ENCODE measurements at places on chromosomes 16 and 17.

DNA sequence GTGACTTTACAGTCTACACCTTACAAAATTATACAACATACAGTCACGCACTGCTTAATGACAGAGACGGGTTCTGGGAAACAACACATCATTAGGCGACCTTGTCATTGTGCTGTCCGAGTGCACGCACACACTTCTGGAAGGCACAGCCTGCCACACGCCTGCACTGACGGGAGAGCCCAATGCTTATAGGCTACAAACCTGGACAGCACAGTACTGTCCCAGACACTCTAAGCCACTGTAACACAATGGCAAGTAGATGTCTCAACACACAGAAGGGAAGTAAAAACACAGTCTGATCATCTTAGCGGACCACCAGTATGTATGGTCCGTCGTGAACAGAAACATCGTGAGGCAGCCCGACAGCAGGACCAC is 29.8 kb downstream of the KLHDC4 start:
- DNase-seq: no peak

DNA sequence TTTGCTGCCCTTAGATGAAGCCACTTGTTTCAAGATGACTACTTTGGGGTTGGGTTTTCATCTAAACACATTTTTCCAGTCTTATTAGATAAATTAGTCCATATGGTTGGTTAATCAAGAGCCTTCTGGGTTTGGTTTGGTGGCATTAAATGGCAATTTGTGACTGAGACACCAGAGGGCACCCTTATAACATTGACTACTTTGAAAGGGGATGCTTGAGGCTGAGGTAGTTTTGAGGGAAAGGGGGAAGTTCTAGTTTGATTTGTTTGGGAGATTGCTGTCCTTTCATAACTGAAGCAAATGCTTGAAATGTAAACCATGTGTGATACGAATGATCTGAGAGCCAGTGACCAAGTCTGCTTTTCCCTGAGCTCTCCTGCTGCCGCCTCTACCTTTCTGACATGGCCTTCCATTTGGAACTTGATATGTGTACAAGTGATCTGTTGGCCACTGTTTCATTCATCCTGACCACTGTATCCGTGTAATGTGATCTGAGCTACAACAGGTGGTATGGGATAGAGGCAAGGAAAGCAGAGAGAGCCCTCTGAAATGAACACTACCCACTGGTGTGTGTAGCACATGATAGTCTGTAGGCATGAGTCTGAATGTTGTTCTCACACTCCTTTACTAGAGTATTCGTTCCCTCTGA is 5.8 kb upstream of the RARA start:
- DNase-seq: peak; percentile 95

- no peak for DNase-seq
These were observed 163.8 kb upstream of the TBX2 start for GRCh38 chr17:61235827-61236197.

GRCh38 chr16:77273-77806 is 685 bp upstream of the MPG start:
- no peak for DNase-seq

DNA sequence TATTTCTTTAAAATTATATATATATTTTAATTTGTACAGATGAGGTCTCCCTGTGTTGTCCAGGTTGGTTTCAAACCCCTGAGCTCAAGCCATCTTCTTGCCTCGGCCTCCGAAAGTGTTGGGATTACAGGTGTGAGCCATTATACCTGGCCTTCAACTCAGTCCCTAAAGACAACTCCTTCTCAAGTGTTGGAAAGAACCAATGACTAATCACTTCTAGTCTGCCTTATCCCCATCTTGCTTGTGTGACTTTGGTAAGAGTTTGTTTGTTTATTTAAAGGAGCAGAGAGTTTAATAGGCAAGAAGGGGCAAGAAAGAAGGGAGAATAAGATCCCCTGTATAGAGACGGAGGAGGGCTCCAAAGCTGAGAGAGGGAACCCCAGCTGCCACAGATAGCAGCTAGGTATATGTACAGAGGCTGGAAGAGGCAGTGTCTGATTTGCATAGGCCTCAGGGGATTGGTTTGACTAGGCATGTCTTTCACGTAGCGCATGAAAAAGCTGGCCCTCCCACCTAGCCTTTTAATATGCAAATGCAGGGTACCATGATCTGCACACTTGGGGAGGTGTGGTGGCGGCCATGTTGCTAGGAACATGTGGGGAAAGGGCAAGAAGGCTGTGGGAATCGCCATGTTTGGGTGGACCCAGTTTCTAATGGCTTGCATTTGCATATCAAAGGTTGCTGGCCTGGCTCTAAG is 21.5 kb downstream of the ABCC1 start:
- DNase-seq: no peak

GRCh38 chr16:64203126-64203525 is 918.7 kb downstream of the CDH11 start:
- no peak for DNase-seq

DNA sequence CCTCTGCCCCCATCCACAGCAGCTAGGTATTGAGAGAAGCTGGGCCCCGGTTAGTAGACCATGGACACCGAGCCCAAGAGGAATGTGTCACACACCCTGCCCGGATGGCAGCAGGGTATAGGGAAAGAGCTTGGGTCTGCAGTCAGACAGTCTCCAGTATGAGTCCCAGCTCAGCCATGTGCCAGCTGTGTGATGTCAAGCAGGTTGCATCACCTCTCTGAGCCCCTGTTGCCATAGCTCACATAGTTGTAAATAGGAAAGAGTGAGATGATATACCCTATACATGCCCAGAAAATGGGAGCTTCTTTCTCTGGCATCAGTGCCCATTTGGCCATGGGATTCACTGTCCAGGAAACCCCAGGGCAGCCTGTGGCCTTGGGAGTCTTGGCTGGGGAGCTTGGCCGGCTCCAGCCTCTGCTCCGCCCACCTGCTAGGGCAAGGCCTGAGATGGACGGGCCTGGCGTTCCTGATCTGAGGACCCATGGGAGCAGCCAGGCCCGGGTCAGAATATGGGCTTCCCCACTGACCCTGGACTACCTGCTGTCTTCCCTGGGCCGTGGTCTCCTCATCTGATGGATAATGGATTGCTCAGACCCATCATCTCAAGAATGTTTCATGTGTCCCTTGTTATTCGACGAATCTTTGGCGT is 13.2 kb downstream of the CD300LG start:
- DNase-seq: no peak

- DNase-seq: peak; percentile 97
These were observed 27.7 kb downstream of the TBC1D3B start for GRCh38 chr17:36148559-36149295.

DNA sequence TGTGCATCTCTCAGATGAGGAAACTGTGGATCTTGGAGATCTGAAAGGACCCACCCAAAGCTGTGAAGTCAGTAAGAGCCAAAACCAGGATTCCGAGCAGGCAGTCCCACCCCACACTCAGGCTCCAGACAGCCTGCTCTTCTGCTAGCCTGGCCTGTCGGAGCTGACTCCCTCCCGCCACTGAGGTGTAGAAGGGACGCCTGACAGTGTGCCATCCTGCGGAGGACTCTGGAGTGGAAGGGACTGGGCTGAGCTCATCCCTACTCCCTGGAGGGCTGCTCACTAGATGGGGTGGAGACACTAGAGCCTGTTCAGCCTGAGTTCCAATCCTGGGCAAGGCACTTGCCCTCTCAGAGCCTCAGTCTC is 36.0 kb downstream of the WFDC1 start:
- DNase-seq: no peak

- no peak for DNase-seq
These were observed 45.2 kb downstream of the AXIN2 start for GRCh38 chr17:65515959-65516948.

DNA sequence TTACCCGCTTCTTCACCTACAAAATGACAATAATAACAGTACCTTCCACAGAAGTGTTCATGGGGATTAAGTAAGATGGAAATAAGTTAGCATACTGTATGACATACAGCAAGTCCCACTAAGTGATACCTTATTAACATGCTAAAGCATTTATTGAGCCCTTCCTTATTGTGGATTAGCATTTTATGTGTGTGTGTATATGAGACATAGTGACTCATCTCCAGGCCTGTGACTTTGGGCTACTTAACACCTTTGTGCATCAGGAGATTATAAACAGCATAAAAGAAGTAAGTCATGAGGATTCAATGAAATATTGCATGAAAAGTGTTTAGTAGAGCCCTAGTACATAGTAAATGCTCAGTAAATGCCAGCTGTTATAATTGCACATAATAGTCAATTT is 52.9 kb downstream of the CA10 start:
- no peak for DNase-seq

GRCh38 chr17:2703606-2704005 is 8.0 kb downstream of the CLUH start:
- DNase-seq: no peak

GRCh38 chr16:84537491-84538151 is 33.2 kb upstream of the MEAK7 start:
- no peak for DNase-seq

GRCh38 chr16:483341-484075 is 44.0 kb upstream of the CAPN15 start:
- no peak for DNase-seq
